Endothelial cell (in vitro differentiated cells): ENCODE measurements at places on chromosomes 11 and 22. TPM values are rescaled to one million over a fixed set of nuclear protein-coding genes. Genes with fewer than 3 reads are reported as not detected.

Gene PHLDB1
- total RNA-seq, result 45.4 TPM

Gene TENM4
- 1.8 TPM for total RNA-seq

Gene GAS2L1
- 33.6 TPM for total RNA-seq

GRCh38 chr11:31160504-31161422 lies 208.8 kb downstream of the DCDC1 start:
- H3K4me3 ChIP-seq, result no peak overlapping the region
- peaks cover 4% of the 10 kb centered on the region for H3K27me3 ChIP-seq
- peak; percentile 9 for DNase-seq
- H3K4me1 ChIP-seq, result no peaks in the 10 kb centered on the region

- no peak for DNase-seq
- no peak overlapping the region for H3K27ac ChIP-seq
- H3K36me3 ChIP-seq, result no peaks in the 10 kb centered on the region
- peaks cover 7% of the 10 kb centered on the region for H3K4me1 ChIP-seq
These were observed 13.1 kb upstream of the SIK2 start for GRCh38 chr11:111589114-111589513.

DNA sequence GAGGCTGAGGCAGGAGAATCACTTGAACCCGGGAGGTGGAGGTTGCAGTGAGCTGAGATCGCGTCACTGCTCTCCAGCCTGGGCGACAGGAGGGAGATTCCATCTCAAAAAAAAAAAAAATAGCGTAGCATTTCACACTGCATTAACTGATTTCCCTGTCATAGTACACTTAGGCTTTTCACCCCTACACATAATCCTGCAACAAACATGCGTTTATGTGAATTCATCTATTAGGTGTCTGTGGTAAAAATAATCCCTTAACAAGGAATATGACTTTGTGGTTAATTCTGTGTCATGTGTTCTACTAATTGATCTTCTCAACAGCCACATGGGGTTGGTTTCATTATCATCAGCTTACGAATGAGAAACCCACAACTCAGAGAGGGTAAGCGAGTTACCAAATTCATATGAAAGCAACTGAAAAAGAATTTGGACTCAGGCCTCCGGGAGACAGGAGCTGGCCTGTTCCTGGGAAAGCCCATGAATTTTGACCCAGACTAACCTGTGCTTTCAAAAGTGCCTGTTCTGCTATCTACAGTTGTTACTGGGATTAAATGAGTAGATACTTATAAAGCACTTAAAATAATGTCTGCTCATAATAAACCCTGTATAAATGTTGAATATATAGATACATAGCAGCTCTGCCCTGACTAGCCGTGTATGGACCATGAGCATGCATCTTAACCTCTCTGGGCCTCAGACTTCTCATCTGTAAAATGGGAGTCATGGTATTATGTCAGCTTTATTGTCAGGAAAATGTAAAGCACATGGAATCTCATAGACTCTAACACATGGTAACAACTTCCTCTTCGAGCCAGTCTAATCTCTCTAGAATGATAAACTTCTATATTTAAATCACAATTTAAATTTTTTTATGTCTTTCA lies 36.6 kb downstream of the KCNJ1 start:
- H3K4me1 ChIP-seq, result peaks cover 67% of the 10 kb centered on the region
- peak overlapping the region; percentile 79 for H3K27ac ChIP-seq
- no peak for DNase-seq
- H3K4me3 ChIP-seq, result no peak overlapping the region
- peaks cover 4% of the 10 kb centered on the region for H3K36me3 ChIP-seq

Gene PDGFB
- total RNA-seq, result 53.4 TPM

DNA sequence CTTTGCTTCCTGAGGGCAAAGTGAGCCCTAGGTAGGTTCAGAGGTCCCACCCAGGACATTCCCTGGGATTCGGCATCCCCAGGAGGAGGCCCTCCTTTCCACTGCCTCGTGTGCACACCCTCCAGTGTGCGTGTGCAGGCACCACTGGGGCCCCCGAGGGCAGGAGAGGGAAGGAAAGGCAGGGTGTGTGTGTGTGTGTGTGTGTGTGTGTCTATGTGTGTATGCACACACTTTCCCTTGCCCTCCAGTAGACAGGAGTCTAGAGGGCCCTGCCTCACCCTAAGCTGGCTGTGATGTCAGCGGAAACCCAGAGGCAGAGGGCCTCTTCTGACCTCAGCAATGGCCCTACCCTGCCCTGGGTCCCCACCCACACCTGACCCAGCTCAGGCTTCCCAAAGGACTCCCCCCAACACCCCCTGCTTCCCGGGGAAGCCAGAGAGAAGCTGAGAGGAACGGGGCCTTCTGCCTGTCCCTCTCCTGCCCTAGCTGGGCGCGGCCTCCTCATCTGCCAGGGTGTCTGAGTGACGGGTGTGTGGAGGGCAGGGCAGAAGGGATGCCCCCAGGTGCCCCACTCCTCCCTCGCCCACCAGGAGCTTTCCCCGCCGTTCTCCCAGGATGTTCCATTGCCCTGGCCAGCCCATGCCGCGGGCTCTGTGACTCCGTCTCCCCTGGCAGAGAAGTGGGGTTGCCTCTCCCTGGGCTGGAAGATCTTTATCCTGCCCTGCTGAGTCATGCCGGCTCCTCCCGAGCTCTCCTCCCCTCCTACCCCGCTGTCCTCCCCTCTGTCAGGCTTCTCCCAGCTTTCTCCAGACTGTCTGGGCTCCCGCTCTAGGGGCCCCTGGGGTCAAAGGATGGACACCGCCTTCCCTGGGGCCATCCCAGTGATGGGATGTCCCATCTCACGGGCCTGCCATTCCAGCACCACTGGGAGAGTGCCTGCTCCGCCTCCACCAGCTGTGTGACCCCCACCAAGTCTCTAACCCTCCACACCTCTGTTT lies 6.0 kb upstream of the CLCF1 start:
- no peaks in the 10 kb centered on the region for H3K36me3 ChIP-seq
- peaks cover 12% of the 10 kb centered on the region for H3K4me1 ChIP-seq
- DNase-seq, result no peak
- H3K27me3 ChIP-seq, result peaks cover 17% of the 10 kb centered on the region

DNA sequence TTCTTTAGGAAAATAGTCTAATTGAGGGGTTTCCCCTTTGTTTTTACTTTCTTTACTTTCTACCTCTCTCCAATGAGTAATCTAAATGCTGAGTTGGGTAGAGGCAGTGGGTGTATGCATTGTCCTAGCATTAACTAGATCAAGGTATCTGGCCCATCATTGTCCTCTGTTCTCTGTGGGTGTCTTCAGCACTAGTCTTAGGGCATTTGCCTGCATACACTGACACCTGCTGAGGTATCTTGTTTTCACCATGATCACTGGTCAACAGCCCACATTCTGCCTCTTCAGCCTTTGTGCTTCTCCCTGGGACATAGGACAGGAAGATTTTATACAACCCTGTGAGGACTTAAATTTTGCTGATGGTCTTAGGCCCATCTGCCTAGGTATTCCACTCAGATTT lies 371.1 kb downstream of the RAB38 start:
- no peaks in the 10 kb centered on the region for H3K36me3 ChIP-seq
- no peak for DNase-seq
- no peaks in the 10 kb centered on the region for H3K27me3 ChIP-seq
- peaks cover 7% of the 10 kb centered on the region for H3K4me1 ChIP-seq

DNA sequence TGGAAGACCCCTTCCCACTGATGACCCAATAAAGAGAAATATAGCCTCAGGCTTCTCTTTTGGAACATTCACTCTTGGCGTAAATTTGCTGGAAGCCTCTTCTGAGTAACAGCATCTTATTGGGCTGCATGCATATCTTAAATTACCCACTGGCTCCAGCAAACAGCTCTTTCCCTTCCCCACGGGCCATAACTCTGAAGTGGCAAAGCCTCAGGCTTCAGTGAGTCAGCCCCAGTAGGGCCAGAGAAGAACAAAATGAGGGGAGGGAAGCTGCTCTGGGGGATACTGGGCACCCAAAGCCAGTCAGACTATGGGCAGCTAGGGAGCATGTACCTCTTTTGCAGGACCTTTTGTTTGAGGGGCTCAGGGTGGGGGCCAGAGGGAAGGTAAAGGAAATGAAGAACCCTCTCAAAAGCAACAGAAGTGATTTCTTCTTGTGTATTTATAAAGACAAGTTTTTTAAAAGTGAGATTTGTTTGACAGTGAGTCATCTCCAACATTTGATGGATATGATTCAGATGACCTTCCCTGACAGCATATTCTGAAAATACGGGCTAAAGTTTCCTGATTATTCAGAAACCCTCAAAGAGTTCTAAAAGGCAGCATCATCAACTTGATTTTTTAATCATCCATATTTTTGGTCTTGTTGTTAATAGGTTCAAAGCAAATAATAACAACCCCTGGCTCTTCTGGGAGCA lies 203.4 kb downstream of the KIF18A start:
- peaks cover 1% of the 10 kb centered on the region for H3K27me3 ChIP-seq
- DNase-seq, result no peak
- H3K4me1 ChIP-seq, result no peaks in the 10 kb centered on the region
- H3K36me3 ChIP-seq, result no peaks in the 10 kb centered on the region

GRCh38 chr11:208181-208916 lies 841 bp downstream of the RIC8A start:
- DNase-seq, result peak; percentile 77
- H3K27me3 ChIP-seq, result peaks cover 25% of the 10 kb centered on the region
- peak overlapping the region; percentile 98 for H3K27ac ChIP-seq
- H3K36me3 ChIP-seq, result peaks cover 25% of the 10 kb centered on the region
- H3K4me1 ChIP-seq, result peaks cover 30% of the 10 kb centered on the region

DNA sequence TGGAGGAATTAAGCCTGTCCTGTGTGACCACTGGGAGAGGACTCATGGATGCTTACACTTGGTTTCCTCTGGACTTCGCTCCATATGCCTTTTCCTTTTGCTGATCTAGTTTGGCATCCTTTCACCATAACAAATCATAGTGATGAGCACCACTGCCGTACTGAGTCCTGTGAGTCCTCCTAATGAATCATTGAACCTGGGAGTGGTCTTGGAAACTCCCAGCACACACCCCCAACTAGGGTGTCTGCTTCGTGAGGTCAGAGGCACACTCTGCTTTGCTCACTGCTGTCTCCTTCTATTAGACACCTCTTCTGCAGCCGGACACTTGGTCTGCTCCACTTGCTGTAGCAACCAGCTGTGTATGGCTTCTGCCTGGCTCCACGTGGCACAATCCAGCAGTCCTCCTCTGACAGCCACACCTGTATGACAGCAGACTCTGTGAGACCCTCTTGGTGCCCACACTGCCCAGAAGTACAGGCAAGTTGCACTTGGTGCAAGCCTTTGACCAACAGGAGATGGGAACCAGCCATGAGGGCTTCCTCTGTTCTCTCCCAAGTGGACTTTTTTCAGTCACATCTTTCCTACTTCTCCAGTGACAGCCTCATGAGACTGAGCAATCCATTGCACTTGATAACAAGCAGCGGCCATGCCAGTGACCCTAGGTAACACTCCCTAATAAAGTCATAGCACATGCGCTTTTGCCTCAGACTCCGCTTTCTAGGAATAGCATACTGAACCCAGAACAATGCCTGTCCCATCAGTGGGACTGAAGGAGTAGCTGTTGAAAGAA lies 65.0 kb upstream of the HMGXB4 start:
- DNase-seq, result no peak
- H3K4me1 ChIP-seq, result no peaks in the 10 kb centered on the region
- no peak overlapping the region for H3K4me3 ChIP-seq
- no peaks in the 10 kb centered on the region for H3K36me3 ChIP-seq
- H3K27me3 ChIP-seq, result no peaks in the 10 kb centered on the region
- no peak overlapping the region for H3K27ac ChIP-seq

- H3K4me1 ChIP-seq, result no peaks in the 10 kb centered on the region
- H3K4me3 ChIP-seq, result no peak overlapping the region
- H3K27me3 ChIP-seq, result peaks cover 2% of the 10 kb centered on the region
These were observed 158.4 kb downstream of the ATG16L2 start for GRCh38 chr11:72972496-72973128.

Gene ARHGAP32
- total RNA-seq, result 14.5 TPM

- no peak overlapping the region for H3K4me3 ChIP-seq
- H3K36me3 ChIP-seq, result no peaks in the 10 kb centered on the region
- no peaks in the 10 kb centered on the region for H3K4me1 ChIP-seq
- DNase-seq, result no peak
- peaks cover 8% of the 10 kb centered on the region for H3K27me3 ChIP-seq
These were observed 22.5 kb upstream of the SMIM35 start for GRCh38 chr11:118109231-118109630.

Gene AIFM3
- total RNA-seq, result 0.15 TPM

GRCh38 chr22:35544827-35545226 lies 4.2 kb downstream of the RASD2 start:
- no peak overlapping the region for H3K27ac ChIP-seq
- no peak overlapping the region for H3K4me3 ChIP-seq
- peaks cover 4% of the 10 kb centered on the region for H3K4me1 ChIP-seq

GRCh38 chr11:33874433-33874832 lies 17.4 kb downstream of the LMO2 start:
- no peak overlapping the region for H3K27ac ChIP-seq
- H3K4me3 ChIP-seq, result no peak overlapping the region

- peaks cover 5% of the 10 kb centered on the region for H3K36me3 ChIP-seq
- no peak for DNase-seq
- H3K27ac ChIP-seq, result no peak overlapping the region
- peaks cover 19% of the 10 kb centered on the region for H3K4me1 ChIP-seq
- H3K4me3 ChIP-seq, result no peak overlapping the region
These were observed 9.5 kb downstream of the SNAP29 start for GRCh38 chr22:20868025-20868962.

GRCh38 chr11:89922195-89922660 lies at the start of gene TRIM49D1:
Gene TRIM49D1 (minus strand): TSS chr11:89922245. CDS start chr11:89917710, 4,535 bp downstream.
- H3K27ac ChIP-seq, result no peak within 1 kb of the TSS
- H3K4me3 ChIP-seq, result no peak within 1 kb of the TSS
- H3K4me1 ChIP-seq, result no peaks in the 10 kb centered on the region
- no peaks in the 10 kb centered on the region for H3K36me3 ChIP-seq
- DNase-seq, result no peak

DNA sequence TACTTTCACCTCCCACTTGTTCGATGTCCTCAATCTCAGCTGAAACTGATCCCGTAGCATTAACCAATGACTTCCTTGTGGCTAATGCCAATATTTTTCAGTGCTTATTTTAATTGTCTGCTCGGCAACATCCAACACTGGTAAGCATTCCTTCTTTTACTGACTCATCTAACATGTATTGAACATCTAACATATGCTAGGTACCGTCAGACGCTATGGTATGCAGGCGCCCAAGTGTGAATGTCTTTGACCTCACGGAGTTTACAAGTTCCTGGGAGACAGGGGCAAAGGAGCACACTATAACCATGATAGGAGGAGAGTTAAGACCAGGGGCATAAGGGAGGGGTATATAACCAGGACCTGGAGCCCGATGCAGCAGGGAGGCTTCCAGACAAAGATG lies 1.7 kb downstream of the BRMS1 start:
- H3K4me3 ChIP-seq, result peak overlapping the region; percentile 78
- peaks cover 21% of the 10 kb centered on the region for H3K4me1 ChIP-seq
- H3K27ac ChIP-seq, result peak overlapping the region; percentile 10
- DNase-seq, result no peak

- H3K27ac ChIP-seq, result no peak overlapping the region
- peaks cover 60% of the 10 kb centered on the region for H3K36me3 ChIP-seq
- H3K4me1 ChIP-seq, result peaks cover 8% of the 10 kb centered on the region
- peak overlapping the region; percentile 27 for H3K4me3 ChIP-seq
- peaks cover 2% of the 10 kb centered on the region for H3K27me3 ChIP-seq
- no peak for DNase-seq
These were observed 8.6 kb downstream of the ZNF195 start for GRCh38 chr11:3370311-3370870.

GRCh38 chr11:67997475-67997921 lies 6.4 kb downstream of the UNC93B1 start:
- H3K4me3 ChIP-seq, result peak overlapping the region; percentile 64
- peaks cover under 1% of the 10 kb centered on the region for H3K4me1 ChIP-seq
- no peak overlapping the region for H3K27ac ChIP-seq
- H3K36me3 ChIP-seq, result peaks cover 4% of the 10 kb centered on the region

Gene PAMR1
- 0.82 TPM for total RNA-seq
